ENCODE measurements at places on chromosomes 16 and 17. TPM values are rescaled to one million over a fixed set of nuclear protein-coding genes. Genes with fewer than 3 reads are reported as not detected.

DNA sequence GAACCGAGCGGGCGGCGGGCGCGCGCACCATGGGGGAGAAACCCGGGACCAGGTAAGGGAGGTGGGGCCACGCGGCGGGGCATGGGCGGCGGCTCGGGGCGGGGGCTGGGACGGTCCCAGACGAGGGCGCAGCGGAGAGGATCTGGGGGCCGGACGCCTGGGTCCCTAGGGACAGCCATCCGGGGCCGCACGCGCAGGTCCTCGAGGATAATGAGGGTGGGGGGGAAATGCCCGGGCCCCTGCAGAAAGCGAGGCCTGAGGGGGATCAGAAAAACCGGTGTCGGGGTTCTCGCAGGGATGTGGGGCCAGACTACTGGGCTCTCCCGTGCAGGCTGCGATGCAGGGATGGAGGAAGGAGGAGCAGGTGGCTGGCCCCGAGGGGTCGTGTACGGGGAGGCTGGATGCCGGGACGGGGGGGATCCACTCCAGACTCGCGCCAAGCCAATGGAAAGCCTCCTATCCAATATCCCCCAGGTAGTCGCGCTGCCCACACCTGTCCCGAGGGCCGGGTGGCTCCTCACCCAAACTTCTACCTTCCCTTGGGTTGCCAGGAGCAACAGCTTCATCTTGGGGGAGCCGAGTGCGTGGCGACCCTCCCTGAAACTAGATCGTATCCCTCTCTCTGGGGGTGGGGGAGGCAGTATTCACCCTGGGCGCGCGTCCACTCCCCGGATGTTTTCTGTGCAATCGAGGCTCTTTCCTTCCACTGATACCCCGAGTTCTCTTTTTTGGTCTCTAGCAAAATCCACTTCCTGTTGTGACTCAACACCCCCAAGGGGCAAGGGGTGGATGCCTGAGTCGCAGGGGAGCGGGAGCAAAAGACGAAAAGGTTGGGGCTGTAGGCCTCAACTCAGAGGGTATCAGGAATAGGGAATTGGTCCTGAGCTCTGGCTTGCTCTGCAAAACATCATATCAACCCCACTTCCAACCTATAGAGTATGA is 532 bp downstream of the ARRB2 start:
- no peak for DNase-seq

DNA sequence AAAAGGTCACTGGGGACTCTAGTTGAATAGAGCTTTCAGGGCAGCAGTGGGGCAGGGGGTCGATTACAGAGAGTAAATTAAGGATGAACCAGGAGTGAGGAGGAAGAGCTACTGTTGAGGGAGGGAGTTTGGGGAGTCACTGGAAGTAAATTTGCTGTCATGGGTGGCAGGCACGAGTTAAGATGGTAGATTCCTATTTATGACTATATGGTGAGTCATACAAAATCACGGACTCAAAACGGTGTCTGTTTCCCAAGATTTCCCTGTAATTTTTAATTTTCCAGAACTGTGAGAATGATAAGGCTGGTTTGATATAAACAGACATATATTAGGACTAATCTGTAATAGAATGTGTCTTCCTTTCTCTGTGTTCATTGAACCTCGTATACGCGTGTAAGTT is 287.6 kb upstream of the GOT2 start:
- no peak for DNase-seq

DNA sequence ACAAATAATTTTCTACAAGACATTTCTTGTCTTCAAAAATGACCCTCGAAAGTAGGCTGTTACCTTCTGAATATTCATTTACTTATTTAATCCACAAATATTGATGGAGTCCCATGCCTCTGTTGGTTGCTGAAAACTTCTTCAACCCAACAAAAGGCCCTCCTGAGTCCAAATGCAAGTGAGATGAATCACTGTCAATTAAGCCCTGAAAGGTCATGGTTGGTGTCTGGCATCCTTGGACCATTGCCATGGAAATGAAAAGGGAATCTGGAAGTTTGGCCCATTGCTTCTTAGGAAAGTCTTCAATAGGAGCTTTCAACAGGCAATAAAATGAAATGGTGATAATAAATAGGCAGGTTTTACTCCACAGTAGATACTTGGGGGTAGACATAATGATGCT is 364.7 kb upstream of the DYNLRB2 start:
- DNase-seq, result no peak

DNA sequence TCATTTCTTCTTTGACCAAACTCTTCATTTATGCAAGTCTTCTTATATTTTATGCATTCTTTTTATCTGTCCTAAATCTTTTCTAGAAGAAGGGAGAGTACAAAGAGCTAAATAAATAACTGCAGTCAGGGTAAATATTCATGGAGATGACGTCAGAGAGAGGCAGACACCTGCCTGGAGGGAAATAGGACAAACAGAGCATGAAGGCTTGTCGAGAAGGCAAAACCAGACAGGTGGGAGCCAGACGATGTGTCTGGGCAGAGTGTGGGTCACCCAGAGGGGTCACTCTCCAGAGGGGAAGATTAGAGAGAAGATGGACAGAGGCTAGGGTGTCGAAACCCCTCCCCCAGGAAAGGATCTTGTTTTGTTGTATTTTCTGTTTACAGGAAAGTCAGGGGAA is 78.3 kb upstream of the RPL38 start:
- DNase-seq, result no peak

Gene ABCC6
- 1.3 TPM for polyA plus RNA-seq
